Lung (tissue), 17 donors: ENCODE measurements at places on chromosomes 6 and 20.

DNA sequence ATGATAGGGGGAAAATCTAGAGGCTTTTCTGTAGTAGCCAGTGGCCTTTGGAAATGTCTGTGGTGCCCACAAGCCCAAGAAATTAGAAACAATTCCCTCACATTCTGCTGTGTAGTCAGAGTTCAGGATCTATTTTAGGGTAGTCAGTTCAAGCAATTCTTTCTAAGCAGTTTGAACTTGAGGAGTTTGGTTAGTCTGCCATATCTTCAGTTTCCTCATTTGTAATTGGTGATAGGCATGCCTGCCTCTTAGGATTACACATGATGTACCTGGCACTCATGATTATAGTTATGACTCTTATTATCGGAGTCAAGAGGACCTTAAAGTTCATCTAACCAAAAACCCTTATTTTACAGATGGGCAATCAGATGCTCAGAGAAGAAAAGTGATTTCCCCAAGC, 21.2 kb upstream of the MEP1A start:
- no peak for DNase-seq

GRCh38 chr6:101403216-101403945, 9.9 kb downstream of the GRIK2 start:
- DNase-seq = no peak

- DNase-seq = no peak
These were observed 1050.0 kb downstream of the EPHA7 start for GRCh38 chr6:92369309-92369708.

GRCh38 chr6:68040312-68040778, 594.7 kb upstream of the ADGRB3 start:
- DNase-seq = peak; percentile 8

DNA sequence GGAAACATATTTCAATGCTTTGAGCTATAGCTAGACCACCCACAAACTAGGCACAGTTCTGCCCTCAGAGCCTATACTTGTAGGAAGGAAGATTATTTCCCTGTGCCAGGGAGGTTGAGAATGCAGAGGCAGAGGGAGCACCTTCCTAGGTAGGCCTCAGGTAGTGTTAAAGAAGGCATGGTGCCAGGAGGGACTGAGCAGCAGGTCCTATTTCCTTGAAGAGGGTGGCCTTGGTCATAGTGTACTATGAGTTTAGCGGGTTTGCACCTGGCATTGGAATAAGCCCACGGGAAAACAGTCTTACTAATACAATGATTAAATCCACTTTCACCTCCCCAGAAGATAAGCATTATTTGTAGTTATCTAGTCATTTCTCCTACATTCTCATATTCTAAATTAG, 375.4 kb downstream of the CDKAL1 start:
- DNase-seq = no peak

- no peak for DNase-seq
These were observed 602.6 kb upstream of the PTCHD4 start for GRCh38 chr6:48713612-48714011.

DNA sequence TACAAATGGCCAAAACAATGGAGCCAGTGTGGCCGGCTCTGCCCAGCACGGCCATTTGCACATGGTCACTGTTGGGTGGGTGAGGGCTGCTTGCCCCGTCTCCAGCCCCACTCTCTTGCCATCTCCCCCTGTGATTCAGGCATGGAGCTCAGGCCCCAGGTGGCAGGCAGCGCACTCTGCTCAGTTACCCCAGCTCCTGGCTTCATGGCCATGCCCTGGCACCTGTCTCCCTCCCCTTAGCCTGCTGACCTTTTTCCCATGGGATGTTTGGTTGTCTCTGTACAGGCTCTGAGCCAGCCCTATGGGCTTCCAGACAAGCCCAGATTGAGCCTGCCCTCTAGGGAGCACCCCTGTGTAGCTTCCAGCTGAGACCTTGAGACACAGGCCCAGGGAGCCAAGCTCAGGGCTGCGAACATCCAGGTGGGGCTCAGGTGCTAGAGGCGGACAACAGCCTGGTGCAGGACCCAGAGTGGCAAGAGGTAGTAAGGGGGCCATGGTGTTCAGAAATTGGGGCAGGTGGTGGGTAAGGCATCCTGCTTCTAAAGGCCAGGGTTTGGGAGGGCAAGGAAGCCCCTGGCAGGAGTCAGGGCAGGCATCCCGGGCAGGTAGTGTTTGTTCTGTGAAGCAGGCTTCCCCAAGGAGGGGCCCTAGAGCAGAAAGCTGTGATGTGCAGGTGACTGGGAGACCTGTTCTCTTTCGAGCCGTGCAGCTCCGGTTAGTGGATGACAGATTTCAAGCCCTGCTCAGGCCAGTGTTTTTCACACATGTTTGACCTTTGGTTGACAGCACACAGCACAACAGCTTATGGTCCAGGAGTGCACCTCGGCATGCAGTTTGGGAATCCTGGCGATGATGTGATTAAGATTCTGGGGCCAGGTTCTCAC, 17.7 kb downstream of the SYNJ2 start:
- no peak for DNase-seq

DNA sequence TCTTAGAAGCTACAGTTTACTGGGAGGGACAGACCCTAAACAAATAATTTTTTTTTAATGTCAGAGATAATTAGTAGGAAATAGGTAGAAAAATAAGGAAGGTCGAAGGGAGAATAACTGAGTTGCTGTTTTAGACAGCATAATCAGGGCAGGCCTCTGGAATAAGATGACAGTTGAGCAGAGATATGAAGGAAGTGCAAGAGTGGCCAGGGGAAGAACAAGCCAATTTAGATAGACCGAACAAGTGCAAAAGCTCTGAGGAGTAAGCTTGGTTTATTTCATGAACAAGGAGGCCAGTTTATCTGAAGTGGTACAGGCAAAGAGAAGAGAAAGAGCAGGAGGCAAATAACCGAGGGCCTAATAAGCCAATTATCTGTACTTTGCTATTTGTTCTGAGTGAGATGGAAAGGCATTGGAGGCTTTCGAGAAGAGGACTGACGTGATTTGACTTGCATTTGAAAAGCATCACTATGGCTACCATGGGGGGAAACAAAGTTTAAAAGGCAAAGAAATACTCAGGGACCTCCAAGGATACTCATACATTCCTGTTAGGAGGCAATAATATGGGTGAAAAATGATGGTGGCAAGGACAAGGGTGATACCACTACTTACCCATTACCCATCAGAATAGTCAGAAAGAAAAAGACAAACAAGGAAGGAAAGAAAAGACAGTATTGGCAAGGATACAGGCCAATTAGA, 19.7 kb downstream of the PROCR start:
- no peak for DNase-seq

GRCh38 chr6:137237413-137238170, 18.4 kb upstream of the IFNGR1 start:
- DNase-seq = no peak

GRCh38 chr6:24930431-24930871, 5.3 kb downstream of the RIPOR2 start:
- DNase-seq = peak; percentile 74

GRCh38 chr6:87791982-87792381, 89.9 kb upstream of the AKIRIN2 start:
- no peak for DNase-seq

GRCh38 chr6:83247471-83247870, 54.3 kb downstream of the RWDD2A start:
- DNase-seq = no peak

DNA sequence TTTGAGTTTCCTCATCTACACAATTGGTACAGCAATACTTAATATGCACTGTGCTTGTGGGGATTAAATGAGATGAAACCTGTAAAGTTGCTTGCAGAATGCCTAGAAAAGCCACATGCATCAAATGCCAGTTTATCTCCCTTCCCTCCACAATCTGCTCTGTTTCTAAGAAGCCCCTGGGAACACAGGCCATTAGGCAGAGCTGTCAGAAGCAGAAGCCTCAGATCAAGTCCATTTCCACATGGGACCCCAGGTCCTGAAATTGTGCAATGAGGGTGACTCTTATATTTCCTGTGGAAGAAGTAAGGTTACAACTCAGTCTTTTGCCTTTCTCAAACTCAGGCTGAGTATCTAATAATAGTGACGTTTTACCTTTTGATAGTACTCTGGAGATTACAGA, 737.4 kb downstream of the KIF16B start:
- no peak for DNase-seq

DNA sequence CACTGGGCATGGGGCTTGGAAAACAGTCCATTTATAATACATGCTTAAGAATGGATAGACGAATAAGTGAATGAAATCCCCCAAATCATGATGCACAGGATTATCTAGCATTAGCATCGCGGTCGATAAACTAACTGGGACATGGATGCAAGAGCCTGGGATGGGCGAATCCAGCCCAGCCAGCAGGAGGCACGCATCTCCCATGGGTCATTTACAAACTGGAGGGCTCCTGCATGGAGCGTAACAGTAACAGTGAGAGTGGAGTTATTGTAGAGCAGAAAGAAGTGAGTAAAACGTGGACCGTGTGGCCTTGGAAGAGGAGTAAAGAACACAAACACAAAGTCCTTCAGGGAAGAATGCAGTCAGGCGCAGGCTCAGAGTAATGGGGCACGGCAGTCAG, 136.5 kb downstream of the AGPAT4 start:
- no peak for DNase-seq

GRCh38 chr6:121828146-121828886, 392.9 kb downstream of the GJA1 start:
- no peak for DNase-seq

DNA sequence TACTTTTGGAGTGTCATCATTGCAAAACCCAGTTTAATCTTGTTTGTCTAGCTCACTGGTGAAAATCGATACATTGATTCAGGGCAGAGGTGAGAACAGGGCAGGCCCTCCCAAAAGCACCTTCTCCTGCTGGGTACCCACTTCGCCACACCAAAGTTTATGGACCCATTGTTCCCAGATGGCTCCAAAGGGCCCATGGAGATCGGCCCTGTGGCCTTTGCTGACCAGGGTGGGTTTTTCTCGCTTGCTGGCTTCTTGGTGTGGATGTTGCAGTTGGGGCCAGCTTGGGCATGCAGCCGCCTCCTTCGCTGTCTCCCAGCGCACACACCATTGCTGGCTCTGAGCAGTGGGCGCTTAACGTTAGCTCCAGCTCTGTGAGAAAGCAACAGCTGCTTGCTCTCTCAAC, 178.1 kb upstream of the PDE10A start:
- no peak for DNase-seq

- peak; percentile 41 for DNase-seq
These were observed 171.1 kb downstream of the KIF6 start for GRCh38 chr6:39553860-39554802.

- no peak for DNase-seq
These were observed 116.4 kb downstream of the KIF6 start for GRCh38 chr6:39608652-39609345.

GRCh38 chr20:3836132-3836531, 10.5 kb upstream of the MAVS start:
- no peak for DNase-seq

DNA sequence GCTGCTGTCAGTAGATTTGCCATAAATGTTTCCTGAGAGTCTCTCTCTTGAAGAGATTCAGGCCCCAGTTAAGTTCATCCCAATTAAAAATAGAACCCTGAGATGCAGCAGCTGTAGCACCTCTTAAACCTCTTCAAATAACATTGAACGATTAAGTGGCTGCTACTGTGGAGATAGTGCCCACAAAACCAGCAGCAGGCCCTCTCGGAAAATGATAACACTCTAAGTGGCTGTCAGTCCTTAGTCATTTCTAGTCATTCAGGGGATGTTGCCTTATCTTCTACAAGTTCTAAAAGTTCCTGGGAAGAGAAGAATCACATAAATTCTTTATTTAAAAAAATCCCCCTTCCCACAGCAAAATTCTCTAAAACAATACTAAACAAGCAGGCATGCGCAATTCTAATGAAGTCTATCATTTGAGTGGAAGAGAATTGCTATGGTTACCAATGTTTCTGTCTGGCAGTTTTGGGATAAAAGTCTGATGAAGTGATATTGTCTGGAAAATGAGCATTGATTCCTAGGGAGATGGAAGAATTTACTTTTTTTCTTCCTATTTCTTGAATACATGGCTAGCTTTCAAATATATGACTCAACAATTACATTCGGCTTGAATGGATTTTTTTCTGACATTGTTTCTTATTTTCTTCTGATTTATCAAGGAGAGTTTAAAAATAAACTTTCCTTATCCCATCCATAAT, 131.9 kb downstream of the TRMT11 start:
- DNase-seq = no peak

- DNase-seq = no peak
These were observed 325.6 kb downstream of the UBE3D start for GRCh38 chr6:82740072-82740471.

DNA sequence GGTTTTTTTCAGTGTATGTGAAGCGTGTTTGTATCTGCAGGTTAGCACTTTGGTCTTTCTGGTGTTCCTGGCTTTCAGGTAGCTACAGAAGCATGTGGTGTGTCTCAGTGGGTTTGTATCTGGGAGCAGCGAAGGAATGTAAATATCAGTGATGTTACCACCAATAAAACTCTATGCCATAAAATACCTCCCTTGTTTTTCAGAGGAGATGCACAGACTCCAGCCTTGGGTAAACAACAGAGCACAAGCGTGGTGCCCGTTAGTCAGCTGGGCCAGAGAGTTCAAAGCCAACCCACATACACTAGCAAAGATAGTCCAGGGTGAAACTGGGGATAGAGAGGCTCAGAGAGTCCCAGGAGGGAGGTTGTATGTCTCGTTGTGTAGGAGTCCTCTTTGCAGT, 393.8 kb downstream of the SMOC2 start:
- no peak for DNase-seq

DNA sequence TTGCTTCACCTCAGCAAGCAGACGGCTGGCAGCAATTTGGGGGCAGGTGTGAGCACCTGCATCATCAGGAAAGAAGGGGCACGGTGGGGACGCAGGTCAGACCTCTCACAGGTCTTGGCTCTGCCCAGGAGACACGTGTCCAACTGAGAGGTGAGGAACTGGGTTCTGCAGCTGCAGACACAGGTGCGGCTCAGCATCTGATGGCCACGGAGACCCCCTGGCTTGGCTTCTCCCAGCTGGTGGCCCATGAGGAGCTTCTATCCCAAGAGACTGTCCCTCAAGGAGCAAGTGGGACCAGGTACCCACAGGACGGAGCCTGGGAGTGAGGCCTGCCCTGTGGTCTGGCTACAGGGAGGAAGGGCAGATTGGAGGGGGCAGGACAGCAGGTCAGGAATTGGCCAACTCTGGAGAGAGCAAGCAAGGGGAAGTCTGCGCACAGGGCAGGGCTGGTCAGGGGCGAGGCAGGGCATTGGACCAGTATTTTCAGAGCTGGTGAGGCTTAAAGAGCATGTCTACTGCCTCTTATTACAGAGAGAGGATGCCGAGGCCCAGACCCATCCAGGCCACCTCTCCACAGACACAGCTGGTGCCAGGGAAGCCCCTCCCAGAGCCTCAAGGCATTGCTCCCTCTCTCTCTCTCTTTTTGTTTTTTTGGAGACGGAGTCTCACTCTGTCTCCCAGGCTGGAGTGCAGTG, 4.2 kb downstream of the STMN3 start:
- no peak for DNase-seq
